Right ventricle myocardium superior (tissue), 1 donor: ENCODE measurements at places on chromosomes 4 and X.
A peak's percentile ranks its signal among the peaks of the same experiment; 100 is the strongest.

- DNase-seq = no peak
Observed at GRCh38 chrX:46876901-46877300, 35.3 kb upstream of the JADE3 start.

- peak; percentile 66 for DNase-seq
Observed at GRCh38 chr4:41594432-41594831, 56.5 kb downstream of the LIMCH1 start.

- DNase-seq = no peak
Observed at GRCh38 chr4:4361883-4362282, 25.0 kb upstream of the NSG1 start.

DNA sequence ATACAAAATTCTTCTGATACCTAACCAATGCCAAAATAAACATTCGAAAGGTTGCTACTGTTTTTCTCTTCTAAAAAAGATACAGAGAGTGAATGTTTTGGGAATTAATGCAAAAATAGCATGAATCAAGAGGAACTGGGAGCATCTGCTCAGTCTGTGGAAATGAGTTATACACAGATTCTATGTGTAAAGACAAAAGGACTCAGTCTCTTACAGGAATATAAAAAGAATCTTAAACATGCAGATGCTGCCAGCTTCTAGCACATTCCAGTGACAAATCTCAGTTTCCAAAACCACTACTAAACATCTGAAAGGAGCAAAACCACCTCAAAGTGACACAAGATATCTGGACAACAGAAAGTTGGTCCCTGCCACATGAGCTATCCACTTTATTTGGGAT lies 55.0 kb downstream of the PAPSS1 start:
- DNase-seq = no peak

DNA sequence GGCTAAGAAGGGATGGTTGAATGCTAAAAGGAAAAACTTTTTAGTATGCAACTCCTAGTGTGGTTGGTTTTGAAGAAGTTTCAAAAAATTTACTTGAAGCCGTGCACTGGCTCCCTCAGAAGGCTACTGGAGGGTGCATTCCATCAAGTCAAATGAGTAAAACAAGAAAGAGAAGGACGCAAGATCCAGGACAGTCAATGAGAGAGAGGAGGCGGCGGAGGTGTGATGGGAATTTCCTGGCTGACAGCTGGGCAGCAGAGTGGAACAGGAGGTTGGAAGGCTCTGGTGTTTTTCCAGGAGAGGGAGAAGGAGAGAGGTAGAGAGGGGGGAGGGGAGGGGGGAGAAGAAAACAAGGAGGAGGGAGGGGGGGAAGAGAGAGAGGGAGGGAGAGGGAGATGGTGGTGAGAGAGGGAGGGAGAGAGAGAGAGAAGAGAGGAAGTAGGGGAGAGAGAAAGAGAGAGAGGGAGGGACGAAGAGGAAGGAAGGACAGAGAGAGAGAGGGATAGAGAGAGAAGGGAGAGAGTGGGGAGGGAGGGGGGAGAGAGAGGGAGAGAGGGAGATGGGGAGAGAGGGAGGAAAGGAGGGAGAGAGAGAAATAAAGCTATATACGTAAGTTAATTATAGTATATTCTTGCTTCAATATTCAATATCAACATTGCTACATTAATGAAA lies 126.4 kb downstream of the SH3KBP1 start:
- DNase-seq = no peak
